Subcutaneous adipose tissue (tissue), 4 donors: ENCODE measurements at places on chromosomes 3 and 15. TPM values are rescaled to one million over a fixed set of nuclear protein-coding genes. Genes with fewer than 3 reads are reported as not detected.

The FOXB1 gene
- not detected for total RNA-seq

The LRRC31 gene
- total RNA-seq: not detected

The TIGIT gene
- total RNA-seq: 1.4 TPM

The CACNA2D3 gene
- 1.1 TPM for total RNA-seq

The IL20RB gene
- total RNA-seq: 4.2 TPM

The CYP8B1 gene
- total RNA-seq: not detected

The RTP3 gene
- total RNA-seq: not detected
